ENCODE measurements at places on chromosomes 2 and 18.

- DNase-seq = no peak
Measured at GRCh38 chr2:119707117-119708087, 28.4 kb downstream of the TMEM177 start.

GRCh38 chr18:76678248-76678647 is 144.1 kb upstream of the ZNF236 start:
- peak; percentile 79 for DNase-seq

DNA sequence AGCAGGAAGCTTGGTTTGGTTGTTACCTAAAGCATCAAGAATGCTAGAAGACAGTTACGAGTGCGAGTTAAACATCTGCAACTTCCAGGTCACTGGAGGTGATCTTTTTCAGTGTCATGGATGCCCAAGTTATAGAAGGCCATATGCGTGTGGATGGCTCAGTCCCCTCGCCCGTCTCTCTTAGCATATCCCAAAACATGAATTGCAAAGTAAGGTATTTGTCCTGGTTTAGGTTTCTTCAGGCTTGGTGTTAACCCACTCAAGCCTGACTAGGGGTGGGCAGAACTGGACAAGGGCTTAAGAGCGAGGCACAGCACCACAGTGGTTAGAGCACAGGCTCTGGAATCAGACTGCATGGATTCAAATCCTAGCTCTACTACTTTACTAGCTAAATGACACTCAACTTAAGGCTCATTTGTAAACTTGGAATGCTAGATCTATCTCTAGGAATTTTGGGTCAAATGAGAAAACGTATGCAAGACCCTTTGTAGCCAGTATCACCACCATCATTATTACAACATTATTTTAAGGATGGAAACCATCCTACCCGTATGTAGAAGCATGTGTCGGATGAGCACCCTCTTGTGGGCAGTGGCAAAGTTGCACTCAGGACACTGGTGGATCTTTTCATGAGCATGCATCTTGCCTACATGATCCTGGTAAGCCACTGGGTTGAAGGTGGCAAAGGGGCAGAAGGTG is 11.2 kb downstream of the ZNF142 start:
- peak; percentile 62 for DNase-seq

DNA sequence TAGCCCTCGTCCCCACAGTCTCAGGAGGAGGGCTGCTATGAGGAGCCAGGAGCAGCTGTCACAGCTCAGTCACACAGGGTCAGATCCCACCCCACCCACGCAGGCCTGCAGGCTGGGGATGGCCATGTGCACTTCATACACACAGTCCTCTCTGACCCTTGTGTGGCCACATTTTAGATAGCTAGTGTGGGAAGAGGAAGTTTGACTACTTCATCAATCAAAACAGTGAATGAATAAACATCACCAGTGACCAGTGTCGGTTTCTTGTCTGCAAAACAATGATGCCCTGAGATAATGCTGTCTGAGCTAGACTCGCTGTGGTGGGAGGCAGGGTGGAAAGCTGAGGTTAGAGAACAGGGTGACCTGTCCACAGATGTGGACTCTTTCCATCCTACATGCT is 107.1 kb downstream of the PIEZO2 start:
- DNase-seq = no peak

GRCh38 chr2:55768991-55769390 is 75.3 kb upstream of the PNPT1 start:
- no peak for DNase-seq
